ENCODE measurements at places on chromosomes 1 and 21.

GRCh38 chr21:45739218-45740087 lies 95.9 kb downstream of the PCBP3 start:
- DNase-seq = no peak

DNA sequence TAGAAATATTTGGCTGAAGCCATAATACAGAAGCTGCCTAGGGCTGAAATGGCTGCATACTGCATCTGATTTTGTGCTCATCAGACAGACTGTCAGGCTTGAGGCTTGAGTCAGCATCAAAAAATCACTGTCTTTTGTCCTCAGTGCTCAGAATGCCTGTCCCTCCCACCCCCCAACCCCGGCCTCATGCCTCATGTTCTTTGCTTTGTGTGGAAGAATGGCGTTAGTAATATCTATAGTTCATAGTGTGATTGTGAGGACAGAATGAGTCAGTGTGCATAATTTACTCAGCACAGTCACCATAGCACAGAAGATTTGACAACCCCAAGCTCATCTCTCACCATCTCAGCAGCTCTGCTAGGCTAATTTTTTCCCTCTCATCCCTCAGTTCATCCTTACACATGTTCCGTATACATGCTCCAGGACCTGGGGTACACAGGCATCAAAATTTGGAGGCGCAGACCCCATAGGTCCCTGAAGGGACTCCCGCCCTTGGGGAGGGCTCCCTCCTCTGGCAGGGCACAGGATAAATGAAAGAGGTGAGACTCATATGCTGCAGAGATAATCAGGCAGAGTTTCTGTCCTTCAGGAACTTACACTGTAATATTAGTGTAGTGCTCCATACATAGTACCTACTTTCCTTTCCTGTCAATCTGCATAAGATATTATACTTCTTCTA lies 159.1 kb upstream of the C8B start:
- no peak for DNase-seq

GRCh38 chr1:241711326-241711725 lies 59.2 kb downstream of the WDR64 start:
- no peak for DNase-seq

GRCh38 chr1:201194046-201194445 lies 3.4 kb downstream of the IGFN1 start:
- no peak for DNase-seq

DNA sequence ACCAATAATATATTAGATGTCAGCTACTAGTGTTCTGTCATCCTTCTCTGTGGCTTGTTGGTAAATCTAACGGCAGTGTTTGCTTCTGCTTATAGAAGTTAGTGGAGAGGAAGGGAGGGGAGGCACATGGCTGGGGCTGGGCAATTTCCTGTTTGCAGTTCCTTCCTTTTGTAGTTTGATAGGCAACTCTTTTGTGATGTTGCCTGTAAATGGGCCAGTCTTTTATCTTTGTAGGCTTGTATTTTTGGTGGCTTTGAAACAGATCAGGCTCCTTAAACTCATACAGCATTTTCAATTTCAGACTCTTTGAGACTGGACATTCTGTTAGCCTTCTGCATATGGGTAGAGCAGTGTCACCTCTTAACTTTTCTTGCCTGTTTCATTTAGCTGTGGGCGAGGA lies 48.1 kb downstream of the CDC14A start:
- no peak for DNase-seq

DNA sequence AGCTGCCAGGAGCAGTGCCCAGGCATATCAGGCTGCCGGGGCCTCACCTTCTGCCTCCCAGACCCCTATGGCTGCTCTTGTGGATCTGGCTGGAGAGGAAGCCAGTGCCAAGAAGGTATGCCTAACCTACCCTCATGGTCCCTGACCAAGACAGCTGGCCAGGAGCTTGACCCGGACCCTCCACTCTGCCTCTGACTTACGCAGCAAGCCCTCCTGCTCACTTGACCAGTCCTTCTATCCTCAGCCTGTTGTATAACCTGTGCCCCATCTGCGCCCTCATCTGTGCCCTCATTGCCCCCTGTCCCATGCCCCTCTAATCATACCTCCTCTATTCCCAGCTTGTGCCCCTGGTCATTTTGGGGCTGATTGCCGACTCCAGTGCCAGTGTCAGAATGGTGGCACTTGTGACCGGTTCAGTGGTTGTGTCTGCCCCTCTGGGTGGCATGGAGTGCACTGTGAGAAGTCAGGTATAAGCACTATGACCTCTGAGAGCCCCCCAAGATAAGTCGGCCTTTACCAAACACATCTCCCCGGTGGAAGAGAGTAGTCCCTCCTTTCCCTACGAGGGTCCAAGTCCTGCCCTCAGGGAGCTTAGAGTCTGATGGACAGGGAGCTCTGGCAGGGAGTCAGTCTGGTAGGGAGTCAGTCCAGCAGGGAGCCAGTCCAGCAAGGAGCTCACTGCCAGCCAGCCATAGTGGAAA lies 6.8 kb downstream of the TIE1 start:
- no peak for DNase-seq

DNA sequence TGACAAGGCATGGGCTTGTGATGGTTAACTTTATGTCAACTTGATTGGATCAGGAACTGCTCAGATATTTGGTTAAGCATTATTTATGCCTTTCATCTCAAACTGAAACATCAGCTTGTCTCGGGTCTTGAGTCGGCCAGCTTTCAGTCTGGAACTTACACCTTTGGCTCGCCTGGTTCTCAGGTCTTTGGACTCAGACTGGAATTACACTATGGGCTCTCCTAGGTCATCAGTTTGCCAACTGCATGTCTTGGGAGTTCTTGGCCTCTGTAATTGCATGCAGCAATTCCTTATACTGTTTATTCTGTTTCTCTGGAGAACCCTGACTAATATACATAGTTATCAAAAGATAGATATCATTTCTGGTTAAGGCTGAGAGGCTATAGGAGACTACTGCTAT lies 653.7 kb downstream of the ADGRL2 start:
- no peak for DNase-seq

DNA sequence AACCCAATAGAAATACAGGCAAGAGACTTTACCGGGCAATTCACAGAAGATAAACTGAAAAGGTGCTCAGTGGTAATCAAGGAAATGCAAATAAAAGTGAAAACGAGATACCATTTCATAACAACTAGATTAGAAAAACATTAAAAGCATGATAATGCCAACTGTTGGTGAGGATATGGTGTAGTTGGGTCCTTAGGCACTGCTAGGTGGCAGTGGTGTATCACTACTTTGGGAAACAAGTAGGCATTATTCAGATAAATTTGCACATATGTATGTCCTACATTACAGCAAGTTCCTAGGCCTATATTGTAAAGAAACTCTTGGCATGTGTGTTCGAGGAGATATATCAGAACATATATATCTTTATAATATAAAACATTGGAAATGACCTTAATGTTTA lies 31.0 kb downstream of the AZIN2 start:
- no peak for DNase-seq

GRCh38 chr1:240827786-240828185 lies 215.8 kb upstream of the GREM2 start:
- no peak for DNase-seq

- no peak for DNase-seq
Measured at GRCh38 chr1:153195216-153195615, 8.0 kb upstream of the LELP1 start.

- DNase-seq = no peak
Measured at GRCh38 chr21:41195311-41195710, 27.4 kb downstream of the BACE2 start.
